ENCODE measurements at places on chromosomes 5 and 9.

GRCh38 chr9:114187827-114188226, 32.5 kb downstream of the COL27A1 start:
- no peak for DNase-seq

DNA sequence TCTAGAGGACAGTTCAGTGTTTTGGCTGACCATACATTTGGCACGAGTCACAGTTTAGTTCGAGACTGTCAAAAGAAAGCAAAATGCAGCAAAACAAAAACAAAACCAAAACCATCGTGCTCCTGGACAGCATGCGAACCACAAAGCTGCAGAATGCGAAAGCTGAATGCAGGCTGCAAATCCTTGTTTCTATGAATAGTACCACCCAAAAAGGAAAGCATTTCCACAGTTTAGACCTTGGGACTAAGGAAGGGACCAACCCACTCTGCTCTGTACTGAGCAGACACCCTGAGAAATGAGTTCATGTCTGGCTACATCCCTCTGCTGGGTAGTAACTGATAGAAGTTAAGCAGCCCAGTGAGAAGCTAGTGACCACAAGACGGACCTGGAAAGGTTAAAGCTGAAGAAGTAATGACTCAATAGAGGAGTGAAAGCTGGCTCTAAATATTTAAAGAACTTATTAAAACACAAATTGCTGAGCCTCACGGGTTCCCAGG, 3.9 kb downstream of the GCNT4 start:
- DNase-seq, result no peak

GRCh38 chr5:10581424-10581748, 17.5 kb downstream of the ANKRD33B start:
- DNase-seq, result no peak

DNA sequence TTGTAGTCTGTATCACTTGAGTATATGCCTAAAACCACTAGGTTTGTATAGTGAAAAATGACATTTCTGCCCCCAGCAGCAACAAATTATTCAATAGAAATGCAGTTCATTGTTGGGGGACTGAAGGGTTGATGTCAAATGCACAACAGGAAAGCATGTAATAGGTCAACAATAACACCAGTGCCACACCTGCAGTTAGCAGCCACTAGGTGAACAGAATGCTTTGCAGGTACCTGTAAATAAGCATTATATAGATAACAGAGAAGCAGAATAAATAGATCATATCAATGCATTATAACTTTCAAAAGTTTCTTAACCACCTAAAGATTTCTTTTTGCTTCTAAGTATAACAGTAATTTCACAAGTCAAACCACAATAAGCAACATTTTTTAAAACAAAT, 435.9 kb upstream of the DMAC1 start:
- DNase-seq, result no peak

DNA sequence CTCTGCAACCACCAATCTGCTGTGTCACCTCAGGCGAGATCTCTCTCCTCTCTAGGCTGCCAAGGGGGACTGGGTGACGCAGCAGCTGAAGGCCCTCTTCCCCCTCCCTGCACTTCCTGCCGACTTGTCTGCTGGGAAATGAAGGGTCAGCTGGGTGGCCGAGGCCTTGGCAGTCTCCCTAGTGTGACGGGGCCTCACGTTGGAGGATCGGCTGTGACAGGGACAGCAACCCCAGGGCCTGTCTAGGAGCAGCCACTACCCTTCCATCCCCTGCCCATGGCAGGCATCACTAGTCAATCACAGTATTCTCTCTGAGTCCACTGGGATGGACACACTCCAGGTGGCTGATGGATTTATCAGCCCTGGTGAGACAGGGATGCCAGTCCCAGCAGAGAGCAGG, 107.3 kb upstream of the SARDH start:
- DNase-seq, result peak; percentile 90

DNA sequence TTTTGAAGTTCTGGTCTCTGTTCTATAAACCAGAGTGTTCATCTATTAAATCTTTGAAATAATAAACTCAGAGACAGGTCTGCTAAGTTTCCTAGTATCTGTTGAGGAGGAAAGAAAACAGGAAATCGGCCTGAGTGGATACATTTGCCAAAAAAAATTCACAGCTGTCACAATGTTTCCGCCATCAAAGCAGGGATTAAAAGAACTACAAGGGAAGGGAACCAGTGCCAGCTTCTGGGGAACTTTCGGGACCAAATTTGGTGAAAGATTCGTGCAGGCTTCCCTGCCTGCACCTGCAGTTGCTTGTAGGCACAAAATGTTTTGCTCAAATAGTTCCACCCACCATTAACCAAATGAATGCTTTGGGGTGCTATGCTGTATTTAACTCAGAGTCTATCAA, 267.5 kb downstream of the MSX2 start:
- no peak for DNase-seq

DNA sequence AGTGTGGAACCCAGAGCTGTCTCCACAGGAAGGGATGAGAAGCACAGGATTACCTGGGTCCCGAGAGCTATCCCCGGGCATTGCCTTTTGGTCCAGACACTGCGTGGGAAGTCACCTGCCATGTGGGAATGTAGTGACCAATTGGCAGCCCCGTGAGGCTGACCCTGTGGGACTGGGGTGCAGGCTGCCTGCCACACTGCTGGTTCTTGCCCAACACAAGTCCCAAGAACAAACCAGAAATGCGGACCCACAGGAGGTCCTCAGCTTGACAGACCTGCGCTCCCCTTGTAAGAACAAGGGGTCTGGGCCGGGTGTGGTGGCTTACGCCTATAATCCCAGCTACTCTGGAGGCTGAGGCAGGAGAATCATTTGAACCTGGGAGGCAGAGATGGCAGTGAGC, 2.4 kb upstream of the FGD3 start:
- DNase-seq, result no peak

- DNase-seq, result no peak
Measured at GRCh38 chr5:21685522-21685921, 1167.6 kb downstream of the CDH12 start.

All from cardiac septum (tissue), 1 donor.